ENCODE measurements at places on chromosomes 6 and 20. TPM values are rescaled to one million over a fixed set of nuclear protein-coding genes. Genes with fewer than 3 reads are reported as not detected.

BPIFB1 gene
- total RNA-seq, result not detected

CGA gene
- total RNA-seq, result 4.6 TPM

SSTR4 gene
- not detected for total RNA-seq

DNAJC5 gene
- 43.4 TPM for total RNA-seq

SAPCD1 gene
- 1.8 TPM for total RNA-seq

ZC3H12D gene
- not detected for total RNA-seq

ZNF165 gene
- total RNA-seq, result 1.2 TPM

PRELID3B gene
- total RNA-seq, result 35.7 TPM

TFAP2D gene
- total RNA-seq, result not detected

VSTM2L gene
- total RNA-seq, result 12.9 TPM
